ENCODE measurements at places on chromosomes 5 and 9.

DNA sequence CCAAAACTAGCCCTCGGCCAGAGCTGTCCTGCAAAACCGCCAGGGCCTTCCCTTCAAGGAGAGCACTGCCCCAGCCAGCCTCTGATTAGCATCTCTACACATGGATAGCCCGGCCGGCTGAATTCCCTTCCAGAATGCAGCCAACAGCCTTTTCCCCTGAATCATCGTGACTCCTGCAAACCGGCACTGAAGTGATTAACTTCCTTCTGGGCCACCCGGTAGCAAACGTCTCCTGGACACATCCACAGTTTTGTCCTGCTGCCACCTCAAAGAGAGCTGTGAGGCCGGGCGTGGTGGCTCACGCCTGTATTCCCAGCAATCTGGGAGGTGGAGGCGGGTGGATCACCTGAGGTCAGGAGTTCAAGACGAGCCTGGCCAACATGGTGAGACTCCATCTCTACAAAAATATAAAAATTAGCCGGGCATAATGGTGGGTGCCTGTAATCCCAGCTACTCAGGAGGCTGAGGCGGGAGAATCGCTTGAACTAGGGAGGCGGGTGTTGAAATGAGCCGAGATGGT lies 21.1 kb upstream of the EEIG1 start:
- DNase-seq: peak; percentile 81

DNA sequence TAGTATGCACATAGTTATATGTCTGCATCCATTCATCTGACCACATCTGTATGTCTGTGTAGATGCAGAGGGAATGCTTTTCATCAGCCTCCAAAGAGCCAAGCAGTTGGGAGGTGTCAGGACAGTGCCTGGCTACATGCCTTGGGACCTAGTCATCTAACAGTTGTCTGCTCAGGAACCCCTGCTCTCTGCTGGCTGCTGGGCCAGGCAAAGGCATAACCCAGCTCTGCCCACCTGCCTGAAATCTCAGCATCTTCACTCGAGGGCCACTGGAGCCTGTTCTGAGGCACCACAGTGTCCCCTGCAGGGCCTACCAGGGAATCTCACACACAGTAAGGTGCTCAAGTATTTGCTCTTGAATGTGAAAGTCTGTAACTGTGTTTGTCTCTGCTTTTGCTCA lies 3.7 kb downstream of the C9orf50 start:
- no peak for DNase-seq

- no peak for DNase-seq
Observed at GRCh38 chr5:96933764-96934707, 1.8 kb upstream of the LNPEP start.

DNA sequence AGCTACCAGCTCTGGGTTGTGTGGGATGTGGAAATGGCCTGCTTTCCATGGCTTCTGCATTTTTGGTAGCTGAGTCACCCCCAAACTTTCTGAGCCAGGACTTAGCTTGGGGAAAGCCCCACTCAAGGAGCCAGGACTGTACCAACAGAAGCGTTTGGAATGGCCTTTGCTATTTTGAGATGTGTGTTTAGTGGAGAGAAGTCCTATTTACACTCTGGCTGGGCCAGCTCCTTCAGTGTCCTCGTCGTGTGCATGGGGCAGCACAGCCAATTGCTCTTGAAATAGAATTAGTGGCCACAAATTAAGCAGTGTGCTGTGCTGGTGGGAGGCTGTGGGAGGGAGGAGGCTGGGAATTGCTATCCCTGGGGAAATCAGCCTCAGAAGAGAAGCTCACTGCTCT lies 51.6 kb downstream of the ENTREP1 start:
- DNase-seq: peak; percentile 81

- DNase-seq: no peak
Observed at GRCh38 chr9:112354081-112354743, 20.8 kb upstream of the PTBP3 start.

GRCh38 chr9:133487331-133487725 lies 8.4 kb upstream of the SLC2A6 start:
- no peak for DNase-seq

GRCh38 chr5:165477546-165477945 lies 1972.1 kb downstream of the MAT2B start:
- no peak for DNase-seq

DNA sequence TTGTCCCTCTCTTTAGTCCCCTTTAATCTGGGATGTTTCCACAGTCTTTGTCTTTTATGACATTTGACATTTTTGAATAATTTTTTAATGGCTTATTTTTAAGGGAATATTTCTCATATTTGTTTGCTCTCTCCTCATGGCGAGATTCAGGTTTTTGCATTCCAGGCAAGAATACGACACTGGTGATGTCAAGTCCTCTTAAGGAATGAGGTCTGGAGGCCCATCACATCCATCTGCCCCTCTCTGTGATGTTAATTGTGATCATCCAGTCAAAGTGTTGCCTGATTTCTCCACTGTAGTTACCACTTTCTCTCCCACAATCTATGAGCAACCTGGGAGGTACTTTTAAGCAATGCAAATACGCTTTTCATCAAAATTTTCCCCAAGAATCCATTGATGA lies 193.2 kb downstream of the MAST4 start:
- DNase-seq: no peak

DNA sequence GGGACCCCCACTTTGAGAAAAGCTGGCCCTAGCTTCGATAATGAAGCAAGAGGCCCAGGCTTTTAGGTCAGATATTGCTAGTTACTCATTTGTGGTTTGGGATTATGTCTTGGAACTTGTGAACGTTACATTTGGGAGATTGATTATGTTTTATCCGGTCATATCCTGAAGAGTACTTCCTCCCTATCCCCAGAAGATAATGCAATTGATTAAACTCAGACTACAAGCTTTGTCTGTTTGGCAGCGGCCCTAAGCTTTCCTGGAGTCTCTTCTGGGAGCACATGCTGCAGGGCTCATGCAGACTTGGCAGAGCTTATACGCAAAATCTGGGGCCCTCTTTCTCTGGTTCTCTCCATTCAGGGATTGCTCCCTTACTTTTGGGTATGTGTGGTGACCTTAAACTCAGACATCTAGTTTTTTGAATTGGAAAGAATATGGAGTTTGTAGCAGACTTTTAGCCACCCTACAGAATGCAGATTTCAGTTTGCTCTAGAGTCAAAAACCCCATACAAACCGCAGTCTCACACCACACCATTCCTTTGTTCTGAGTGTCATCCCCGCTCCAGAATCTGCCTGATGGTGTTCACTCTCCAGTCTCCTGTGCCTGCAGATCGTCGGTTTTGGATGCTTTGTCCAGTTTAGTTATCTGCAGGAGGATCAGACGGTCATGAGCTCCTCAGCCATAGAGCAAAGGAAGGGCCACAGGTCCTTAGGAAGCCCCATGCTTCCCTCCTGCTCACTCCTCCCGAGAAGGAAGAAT lies 449.5 kb upstream of the TRPC7 start:
- DNase-seq: no peak

DNA sequence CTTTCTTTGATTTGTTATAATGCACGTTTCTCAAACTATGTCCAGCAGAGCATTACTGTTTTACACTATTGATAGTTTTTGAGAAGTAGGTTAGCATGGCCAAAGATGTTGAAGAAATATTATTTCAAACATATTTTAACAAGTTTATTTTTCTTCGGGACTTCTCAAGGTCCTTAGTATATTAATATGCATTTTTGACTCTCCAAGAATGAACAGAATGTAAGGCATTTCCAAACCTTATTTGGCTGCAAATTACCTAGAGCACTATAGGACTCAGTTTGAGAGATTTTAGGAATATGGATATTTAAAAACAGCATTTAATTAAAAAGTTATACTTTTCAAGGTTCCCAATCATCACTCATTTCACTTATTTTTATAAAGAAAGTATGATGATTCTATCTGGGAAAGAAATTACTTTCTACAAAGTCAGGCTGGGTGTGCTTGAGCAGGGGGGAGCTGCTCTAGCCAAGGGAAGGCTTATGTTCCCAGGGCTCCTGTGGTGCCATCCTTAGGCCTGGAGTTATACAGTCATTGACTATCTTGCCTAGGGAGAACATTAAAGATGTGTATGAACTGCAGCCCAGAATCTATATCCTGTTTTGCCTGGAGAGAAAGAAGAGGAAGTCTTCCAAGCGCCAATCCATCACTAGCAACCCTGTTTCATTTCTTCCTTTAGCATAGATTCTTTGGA lies 27.6 kb upstream of the NREP start:
- DNase-seq: no peak

DNA sequence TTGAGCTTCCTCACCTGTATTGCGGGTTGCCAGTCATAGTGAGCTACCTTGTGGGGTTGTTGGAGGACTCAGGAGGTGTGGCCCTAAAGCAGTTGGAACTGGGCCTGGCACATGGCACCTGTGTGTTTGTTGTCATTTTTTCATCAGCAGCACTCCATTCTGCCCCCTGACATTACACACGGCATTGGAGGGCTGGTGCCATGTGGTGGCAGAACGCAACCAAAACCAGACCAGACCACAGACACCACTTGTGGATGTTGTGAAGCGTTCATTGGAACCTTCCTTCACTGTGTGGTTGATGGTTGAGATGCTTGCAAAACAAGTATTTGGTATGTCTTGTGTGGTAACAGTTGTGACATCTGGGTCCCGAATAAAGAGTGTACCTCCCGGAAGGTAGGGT lies 113.2 kb upstream of the ERCC6L2 start:
- DNase-seq: no peak

DNA sequence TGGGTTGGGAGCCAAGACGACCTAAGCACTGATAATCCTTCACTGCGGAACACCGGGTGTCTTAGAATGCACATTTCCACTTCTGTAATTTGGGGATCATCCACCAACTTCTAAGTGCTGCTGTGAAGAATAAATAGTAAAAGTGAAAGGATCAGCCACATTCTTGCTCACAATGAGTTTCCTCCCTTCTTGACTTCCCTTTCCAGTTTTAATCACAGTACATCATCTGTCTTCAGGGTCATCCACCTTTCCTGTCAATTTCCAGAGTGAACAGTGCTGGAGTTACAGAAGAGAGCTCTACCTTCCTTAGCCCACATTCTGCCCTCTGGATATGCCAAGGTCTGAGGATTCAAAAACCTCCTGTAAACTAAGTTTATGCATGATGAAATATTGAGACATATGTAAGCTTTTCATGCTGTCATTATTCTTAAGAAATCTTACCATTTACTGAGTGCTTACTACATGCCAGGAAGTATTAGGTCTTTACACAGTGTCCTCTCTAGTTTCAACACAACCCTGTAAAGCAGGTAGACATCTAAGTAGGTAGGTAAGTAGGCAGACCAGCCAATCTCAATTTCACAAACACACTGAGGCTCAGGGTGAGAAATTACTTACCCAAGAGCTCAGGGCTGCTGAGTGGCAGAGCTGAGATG lies 105.2 kb downstream of the CDK5RAP2 start:
- peak; percentile 79 for DNase-seq

GRCh38 chr5:142941245-142941644 lies 171.1 kb downstream of the ARHGAP26 start:
- no peak for DNase-seq

- peak; percentile 79 for DNase-seq
Observed at GRCh38 chr9:113808391-113809358, 67.4 kb upstream of the ZNF618 start.

GRCh38 chr9:84671586-84672521 lies 2.3 kb downstream of the NTRK2 start:
- DNase-seq: no peak

GRCh38 chr9:129368444-129368978 lies 190.4 kb upstream of the IER5L start:
- no peak for DNase-seq

GRCh38 chr5:179914032-179914755 lies 6.5 kb upstream of the TBC1D9B start:
- DNase-seq: peak; percentile 17

- no peak for DNase-seq
Observed at GRCh38 chr5:7857926-7858632, 7.1 kb upstream of the CFAP90 start.

DNA sequence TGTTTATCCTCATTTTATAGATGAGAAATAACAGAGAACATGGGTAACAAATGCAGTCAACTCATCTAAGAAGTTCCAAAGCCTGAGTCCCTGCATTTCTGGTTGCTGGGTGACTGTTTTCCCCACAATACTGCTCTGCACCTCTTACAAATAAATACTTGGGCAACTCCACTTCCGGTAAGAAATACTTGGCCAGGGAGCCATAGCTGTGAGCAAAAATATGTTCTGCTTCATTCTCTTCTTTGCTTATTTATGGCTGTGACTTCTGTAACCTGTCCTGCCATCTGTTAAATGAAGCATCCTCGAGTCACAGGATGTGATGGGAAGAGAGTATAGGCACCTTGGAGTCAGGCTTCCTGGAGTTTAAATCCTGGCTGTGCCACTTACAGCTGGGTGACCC lies 49.9 kb downstream of the GDNF start:
- peak; percentile 63 for DNase-seq

DNA sequence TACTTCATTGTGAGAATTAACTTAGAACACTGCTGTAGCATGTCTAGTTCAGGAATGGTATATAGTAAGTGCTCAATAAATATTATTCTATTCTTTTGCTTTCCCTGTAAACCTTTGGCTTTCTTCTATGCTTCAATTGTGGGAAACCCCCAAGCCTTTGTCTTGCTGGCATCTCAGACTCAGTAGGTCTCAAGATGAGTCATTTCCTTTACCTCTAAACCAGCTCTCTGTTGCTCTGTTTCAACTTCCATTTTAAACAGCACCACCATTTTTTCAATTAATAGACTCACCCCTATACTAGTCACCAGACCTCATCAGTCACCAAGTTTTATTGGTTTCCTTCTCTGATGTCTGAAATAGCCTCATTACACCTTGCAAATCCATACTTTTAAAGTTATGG lies 43.5 kb downstream of the DMAC1 start:
- no peak for DNase-seq

- DNase-seq: no peak
Observed at GRCh38 chr5:149313151-149313841, 32.0 kb upstream of the GRPEL2 start.

GRCh38 chr9:117787746-117788145 lies 83.5 kb downstream of the TLR4 start:
- DNase-seq: no peak

GRCh38 chr5:126094991-126095390 lies 328.2 kb upstream of the GRAMD2B start:
- DNase-seq: no peak

GRCh38 chr5:177374211-177374610 lies 10.0 kb upstream of the SLC34A1 start:
- no peak for DNase-seq

GRCh38 chr5:129246088-129246487 lies 151.5 kb downstream of the ISOC1 start:
- peak; percentile 55 for DNase-seq

GRCh38 chr5:12662545-12663314 lies 758.5 kb upstream of the CTNND2 start:
- no peak for DNase-seq

- no peak for DNase-seq
Observed at GRCh38 chr5:109177227-109177626, 232.5 kb downstream of the PJA2 start.

GRCh38 chr5:94376672-94377345 lies 241.6 kb downstream of the KIAA0825 start:
- DNase-seq: no peak

- DNase-seq: peak; percentile 34
Observed at GRCh38 chr9:128022886-128023285, 42.1 kb upstream of the EEIG1 start.
